Activated T-helper 9 cell treated with anti-CD3 and anti-CD28 coated beads, Interleukin-2, amount 50 U/mL, for 16 hours (primary cell): ENCODE measurements at places on chromosomes 1 and 21.

- DNase-seq: no peak
These were observed 99.0 kb upstream of the LBR start for GRCh38 chr1:225526878-225527277.

DNA sequence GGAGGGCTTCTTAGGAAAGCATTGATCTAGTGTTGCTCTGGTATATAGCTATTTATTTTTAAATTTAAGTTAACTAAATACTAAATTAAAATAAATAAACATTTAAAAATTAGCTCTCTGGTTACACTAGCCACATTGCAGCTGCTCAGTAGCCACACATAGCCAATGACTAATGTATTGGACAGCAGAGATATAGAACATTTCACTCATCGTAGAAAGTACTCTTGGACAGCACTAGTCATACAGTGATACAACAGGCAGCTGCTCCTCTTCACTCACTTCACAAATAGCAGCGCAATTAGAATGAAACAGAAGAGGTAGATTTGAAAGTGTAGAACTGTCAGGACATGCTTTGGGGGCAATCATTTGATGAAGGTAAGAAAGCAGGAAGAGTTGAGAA lies 245.4 kb downstream of the PBX1 start:
- DNase-seq: no peak

GRCh38 chr21:45987121-45987711 lies 5.6 kb downstream of the COL6A1 start:
- no peak for DNase-seq

- DNase-seq: no peak
These were observed 149.5 kb upstream of the HP1BP3 start for GRCh38 chr1:20936621-20937020.

- DNase-seq: no peak
These were observed 44.2 kb downstream of the WLS start for GRCh38 chr1:68188060-68188538.

DNA sequence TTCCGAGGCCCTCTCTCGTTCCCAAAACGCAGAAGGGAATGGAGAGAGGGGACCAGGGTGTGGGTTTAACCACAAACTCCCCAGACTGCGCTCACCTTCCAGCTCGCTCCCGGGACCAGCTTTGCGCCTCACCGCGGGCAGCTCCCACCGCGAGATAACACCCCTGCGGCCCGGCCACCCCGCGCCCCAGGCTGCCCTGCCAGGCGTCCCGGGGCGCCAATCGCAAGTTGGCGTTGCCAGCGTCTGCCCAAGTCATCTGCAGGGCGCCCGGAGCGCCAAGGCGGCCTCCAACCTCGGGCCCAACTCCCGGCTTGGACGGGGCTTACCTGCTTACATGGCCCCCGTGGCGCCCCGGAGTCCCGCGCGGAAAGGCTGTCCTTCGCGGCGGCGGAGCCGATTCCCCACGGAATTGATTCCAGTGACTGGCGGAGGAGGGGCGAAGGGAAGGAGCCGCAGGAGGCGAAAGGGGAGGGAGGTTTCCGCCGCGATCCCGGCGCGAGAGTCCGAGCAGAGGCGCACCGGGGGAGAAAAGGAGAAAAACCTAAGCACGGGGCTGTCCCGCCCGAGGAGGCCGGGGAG lies 456 bp downstream of the PTPN14 start:
- DNase-seq: no peak

- no peak for DNase-seq
These were observed 91.2 kb upstream of the CD34 start for GRCh38 chr1:208002078-208002477.

- no peak for DNase-seq
These were observed 2.8 kb downstream of the PEA15 start for GRCh38 chr1:160207771-160208556.

- no peak for DNase-seq
These were observed 91.2 kb downstream of the AJAP1 start for GRCh38 chr1:4745560-4745959.

DNA sequence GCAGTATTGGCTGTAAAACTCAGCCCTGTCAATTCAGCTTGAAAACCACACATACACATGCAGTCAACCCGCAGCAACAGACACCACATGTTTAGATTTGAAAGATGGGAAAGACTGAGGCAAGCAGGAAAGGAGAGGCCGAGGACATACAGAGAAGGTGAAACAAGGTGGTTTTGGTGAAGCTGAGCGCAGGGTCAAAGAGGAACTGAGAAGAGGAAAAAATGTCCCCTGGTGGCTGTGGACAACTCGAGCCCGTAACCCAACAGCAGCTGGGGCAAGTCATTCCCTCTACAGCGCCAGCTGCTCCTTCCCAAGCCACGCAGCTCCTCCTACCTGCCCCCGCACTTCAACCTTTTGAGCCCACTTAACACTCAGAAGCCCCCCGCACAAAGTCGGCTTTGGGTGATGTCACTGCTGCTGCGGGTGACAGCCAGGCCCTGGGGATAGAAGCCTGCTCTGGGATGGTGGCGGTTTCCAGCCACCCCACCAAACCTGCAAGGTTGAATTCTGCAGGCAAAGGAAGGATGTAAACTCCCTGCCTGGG lies 63.0 kb downstream of the KCNN3 start:
- no peak for DNase-seq

- DNase-seq: no peak
These were observed 30.1 kb upstream of the PCBP3 start for GRCh38 chr21:45613396-45613795.

GRCh38 chr21:40057331-40057730 lies 190.1 kb downstream of the PCP4 start:
- DNase-seq: no peak

- no peak for DNase-seq
These were observed 49.4 kb upstream of the KIAA1614 start for GRCh38 chr1:180863158-180863775.

- no peak for DNase-seq
These were observed 17.4 kb upstream of the BTG2 start for GRCh38 chr1:203287898-203288297.
